ENCODE measurements at places on chromosomes 7 and 10.

- DNase-seq, result no peak
Measured at GRCh38 chr10:123398756-123399155, 244.6 kb downstream of the BUB3 start.

GRCh38 chr7:152967958-152968357 is 208.4 kb downstream of the ACTR3B start:
- DNase-seq, result no peak

DNA sequence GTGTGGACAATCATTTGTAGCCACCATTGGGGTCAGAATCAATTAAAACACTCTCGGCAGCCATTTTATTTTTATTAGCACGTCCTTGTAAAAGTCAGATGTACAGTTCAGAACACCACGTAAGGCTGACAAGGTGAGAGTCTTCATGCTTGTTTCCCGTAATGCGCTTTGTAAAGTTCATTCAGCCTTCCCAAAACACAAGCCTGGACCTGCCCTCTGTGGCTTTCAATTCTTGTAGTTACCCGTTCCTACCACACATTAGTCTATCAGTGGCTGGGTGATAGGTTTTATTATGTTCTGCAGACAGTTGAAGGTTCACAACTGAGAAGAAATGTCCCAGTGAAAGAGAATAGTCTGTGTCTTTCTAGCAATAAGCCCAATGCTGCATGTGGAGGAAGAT is 35.4 kb downstream of the GAD2 start:
- no peak for DNase-seq

DNA sequence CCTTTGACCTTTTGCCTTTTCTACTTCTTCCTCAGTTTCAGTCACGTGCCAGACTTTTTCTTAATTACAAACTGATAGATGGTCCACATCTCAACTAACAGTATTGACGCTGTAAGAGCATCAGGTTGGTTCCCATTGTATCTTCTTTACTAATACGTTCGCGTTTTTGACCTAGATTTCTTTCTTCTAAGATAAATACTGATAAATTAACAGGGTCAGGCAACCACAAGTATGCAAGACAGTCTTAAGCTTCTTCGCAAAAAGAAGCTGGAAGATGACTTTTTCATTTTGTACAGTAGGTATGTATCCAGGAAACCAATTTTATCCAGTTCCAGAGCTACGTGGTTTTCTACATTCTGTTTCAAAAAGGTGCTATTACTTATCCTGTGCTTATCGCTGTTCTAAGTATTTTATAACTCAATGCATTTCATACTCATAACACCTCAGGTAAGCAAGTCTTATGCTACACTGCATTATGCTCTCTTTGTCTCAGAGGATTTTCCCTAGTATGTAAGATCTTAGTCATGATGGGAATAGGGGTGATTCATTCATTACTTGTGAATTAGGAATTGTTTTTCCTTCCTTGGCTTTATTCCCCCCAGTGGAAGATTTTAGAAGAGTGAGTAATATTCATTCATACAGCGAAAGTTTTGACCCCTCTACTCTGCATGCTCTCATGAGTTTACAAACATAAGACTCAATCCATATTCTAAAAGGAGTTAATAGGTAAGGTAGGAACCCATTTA is 955 bp downstream of the DUS4L start:
- peak; percentile 62 for DNase-seq

DNA sequence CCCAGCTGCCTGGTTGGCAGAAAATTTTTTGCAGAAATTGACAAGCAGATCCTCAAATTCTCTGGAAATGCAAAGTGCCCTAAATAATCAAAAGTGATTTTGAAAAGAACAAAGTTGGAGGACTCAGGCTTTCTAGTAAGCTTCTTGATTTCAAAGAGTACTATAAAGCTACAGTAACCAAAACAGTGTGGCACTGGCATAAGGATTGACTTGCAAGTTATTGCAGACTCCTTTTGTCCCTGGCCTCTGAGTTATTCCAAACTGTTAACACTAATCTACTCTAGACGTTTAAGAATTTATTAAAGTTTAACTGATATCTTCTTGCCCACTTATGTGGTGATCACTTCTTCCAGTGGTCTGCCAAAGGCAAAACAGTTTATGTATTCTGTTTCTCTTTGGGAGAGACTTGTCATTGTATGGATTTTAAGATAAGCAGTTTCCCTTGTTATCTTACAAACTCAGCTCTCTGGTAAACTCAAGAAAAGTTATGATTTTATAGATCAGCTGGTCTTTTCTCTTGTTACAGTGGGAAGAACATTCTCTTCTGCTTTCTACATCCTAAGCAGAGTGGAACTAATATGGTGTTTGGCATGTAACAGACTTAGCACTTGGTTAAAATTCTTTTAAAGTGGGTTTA is 41.4 kb downstream of the LOXL4 start:
- no peak for DNase-seq

GRCh38 chr10:112374724-112375541 is 1.0 kb downstream of the ACSL5 start:
- no peak for DNase-seq

- DNase-seq, result no peak
Measured at GRCh38 chr10:4475827-4476490, 350.0 kb upstream of the AKR1E2 start.

DNA sequence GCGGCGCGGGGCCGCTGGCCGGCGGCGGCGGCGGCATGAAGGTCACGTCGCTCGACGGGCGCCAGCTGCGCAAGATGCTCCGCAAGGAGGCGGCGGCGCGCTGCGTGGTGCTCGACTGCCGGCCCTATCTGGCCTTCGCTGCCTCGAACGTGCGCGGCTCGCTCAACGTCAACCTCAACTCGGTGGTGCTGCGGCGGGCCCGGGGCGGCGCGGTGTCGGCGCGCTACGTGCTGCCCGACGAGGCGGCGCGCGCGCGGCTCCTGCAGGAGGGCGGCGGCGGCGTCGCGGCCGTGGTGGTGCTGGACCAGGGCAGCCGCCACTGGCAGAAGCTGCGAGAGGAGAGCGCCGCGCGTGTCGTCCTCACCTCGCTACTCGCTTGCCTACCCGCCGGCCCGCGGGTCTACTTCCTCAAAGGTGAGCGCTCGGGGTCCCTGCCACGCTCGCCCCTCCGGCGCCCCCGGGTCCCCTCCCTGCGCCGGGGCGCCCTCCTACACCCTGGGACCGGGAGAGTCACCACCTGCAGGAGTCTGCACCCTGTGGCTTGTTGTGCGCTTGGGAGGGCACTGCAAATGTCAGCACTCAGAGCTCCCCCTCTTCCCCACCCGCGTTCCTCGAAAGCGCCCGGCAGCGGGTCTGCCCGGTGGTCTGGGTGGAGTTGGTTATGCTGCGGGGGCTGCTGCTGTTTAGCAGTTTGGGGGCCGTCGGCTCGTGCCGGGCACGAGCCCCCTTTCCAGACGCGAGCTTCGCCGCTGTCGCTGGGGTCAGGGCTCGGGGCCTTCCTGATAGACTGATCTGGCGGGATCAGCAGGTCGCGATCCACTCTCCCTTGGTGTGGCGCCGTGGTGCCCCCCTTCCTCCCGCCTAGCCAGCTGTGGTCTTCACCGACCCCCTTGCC is 627 bp downstream of the DUSP5 start:
- no peak for DNase-seq

- DNase-seq, result no peak
Measured at GRCh38 chr7:157757211-157757610, 420.4 kb downstream of the DNAJB6 start.

DNA sequence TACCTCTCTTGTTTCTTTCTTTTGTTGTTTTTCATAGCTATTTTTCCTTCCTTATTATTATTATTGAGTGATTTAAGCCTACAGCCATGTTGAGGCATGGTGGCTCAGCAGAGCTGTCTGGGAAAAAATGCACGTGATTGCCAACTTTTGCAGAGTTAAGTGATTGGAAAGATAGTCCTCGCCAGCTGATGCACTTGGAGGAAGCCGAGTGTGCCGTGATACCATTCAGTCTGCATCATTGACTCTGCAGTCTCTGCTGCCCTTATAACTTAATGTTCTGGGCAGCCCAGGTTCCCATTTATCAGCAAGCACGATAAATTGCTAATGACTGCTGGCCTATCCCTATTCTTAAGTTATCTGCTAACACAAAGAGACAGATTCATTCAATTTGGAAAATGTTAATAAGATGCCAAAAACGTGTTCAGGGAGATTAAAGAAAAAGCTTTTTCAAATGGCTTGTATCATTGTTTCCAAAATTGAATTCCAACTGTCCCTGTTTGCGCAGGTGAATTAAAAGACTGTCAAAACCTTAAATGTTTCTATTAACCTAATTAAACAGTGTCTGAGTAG is 232.9 kb upstream of the NPY start:
- no peak for DNase-seq

DNA sequence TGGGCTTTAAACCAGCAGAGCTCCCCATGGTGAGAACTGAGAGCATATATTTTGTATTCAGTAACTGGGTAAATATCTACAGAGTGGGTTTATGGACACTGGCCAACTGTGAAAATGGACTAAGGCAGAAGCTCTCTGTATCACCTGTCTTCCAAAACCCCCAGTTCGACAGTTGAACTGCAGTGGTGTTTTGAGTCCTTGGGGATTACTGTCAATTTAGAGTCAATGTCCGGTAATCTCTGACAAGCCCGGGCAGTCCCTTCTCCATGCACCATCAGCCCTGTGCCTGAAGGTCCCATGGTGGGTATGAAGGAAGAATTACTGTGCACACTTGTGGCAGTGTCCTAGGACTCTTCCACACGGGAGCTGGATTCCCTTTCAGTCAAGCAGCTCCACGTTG is 235.0 kb downstream of the CCSER2 start:
- no peak for DNase-seq

- peak; percentile 18 for DNase-seq
Measured at GRCh38 chr7:85041605-85042216, 145.1 kb downstream of the SEMA3D start.

GRCh38 chr10:125284875-125285597 is 124.7 kb upstream of the CTBP2 start:
- no peak for DNase-seq

DNA sequence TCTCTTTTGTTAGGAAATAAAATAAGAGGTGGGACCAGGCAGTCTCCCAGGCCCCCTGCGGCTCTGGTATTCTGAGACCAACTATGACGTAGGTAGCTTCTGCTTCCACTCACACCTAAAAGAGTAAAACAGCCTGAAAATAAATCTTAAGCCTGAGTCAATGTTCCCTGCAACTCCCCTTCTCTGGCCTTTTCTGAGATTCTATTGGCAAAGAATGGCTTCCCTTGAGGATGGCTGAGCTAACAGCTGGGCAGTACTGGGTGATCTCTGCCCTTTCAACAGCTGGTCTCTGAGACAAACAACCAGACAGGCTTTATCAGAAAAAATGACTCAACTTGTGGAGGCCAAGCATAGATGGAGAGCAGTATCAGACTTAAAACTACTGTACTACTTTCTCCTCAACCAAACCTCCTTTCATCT is 58.7 kb downstream of the CREB3L2 start:
- DNase-seq, result no peak

DNA sequence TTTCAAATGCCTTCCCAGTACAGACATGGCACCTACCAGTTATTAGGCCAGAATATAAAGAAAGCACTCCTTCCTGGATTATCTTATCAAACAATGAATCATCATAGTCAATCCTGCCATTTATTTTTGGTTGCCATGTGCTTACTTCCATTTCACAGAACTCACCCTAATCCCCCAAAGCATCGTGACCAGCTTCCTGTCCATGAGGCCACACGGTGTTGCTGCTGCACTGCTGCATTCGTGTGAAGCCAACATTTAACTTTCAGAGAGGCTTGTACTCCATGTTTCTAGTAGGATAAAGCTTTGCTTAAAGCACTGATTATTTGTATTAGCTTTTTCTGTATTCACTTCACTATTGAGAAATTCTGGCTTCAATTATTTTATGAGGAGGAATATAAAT is 14.4 kb downstream of the COL28A1 start:
- no peak for DNase-seq

DNA sequence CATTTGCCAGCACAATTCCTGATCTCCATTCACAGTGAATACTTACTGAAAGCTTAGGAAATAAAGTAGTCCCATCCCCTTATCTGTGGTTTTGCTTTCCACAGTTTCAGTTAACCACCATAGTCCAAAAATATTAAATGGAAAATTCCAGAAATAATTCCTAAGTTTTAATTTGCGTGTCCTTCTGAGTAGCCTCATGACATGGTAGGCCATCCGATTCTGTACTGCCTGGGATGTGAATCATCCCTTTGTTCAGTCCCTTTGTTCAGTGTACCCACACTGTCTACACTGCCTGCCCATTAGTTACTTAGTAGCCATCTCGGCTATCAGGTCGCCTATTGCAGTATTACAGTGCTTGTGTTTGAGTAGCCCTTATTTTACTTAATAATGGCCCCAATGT is 14.2 kb downstream of the RAB11FIP2 start:
- DNase-seq, result no peak

- DNase-seq, result no peak
Measured at GRCh38 chr7:3349126-3349525, 48.1 kb downstream of the SDK1 start.

DNA sequence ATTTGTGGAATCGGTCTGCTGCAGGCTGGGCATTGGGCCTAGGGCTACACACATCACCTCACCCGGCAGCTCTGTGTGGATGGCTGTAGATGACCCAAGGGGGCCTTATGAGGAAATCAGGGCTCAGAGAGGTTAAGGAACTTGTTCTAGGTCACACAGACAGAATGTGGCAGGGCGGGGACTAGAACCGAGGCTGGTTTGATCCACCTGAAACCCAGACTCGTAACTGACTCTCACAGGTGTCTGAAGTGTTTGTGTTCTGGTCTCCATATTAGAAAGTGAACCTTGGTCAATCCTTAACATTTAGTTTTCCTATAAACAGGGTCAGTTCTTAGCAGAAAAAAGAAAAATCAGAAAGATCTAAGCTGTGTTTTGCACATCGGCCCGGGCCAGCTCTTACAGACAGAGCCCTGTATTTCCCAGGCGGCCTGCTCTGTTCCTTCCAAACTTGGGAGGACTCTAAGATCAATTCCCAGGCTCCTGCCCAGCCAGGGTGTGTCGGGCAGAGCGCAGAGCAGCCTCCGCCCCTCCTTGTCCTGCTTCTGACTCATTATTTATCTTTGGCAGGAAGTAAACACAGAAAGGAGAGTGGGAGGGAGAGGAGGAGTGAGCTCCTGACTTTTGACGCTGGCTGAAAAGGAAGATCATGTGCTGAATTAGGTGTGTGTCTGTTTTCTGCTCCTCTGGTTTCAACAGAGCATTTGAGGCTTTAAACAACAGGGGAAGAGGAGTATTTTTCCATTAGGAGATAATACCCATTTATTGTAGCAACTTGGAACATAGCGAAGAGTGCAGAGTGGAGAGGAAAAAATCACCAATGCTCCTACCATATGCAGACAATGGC is 74.1 kb downstream of the TACC2 start:
- peak; percentile 36 for DNase-seq

- DNase-seq, result no peak
Measured at GRCh38 chr7:50631639-50632038, 66.4 kb upstream of the DDC start.

All from HS-5 (cell line).